ENCODE measurements at places on chromosomes 1 and 21.

GRCh38 chr1:38060498-38060897 lies 13.9 kb upstream of the POU3F1 start:
- no peak for DNase-seq

DNA sequence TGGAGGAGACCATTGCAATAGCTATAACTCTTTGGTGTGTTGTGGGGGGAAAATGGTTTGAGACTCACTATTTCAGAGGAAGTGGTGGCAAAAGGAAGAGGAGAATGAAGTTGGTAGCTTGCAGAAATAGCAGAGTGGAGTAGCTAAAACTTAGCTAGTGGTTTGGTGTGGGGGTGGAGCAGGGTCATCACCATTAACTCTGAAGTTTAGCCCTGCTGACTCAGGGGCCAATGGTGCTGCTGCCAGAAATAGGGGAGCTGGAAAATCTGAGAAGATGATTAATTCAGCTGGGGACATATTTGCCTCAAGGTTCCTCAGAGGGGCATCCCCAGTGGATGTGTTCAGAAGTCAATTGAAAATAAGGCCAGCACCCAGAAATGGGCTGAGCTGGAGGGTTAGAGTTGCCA lies 65.4 kb downstream of the RUNX1 start:
- peak; percentile 68 for DNase-seq

- DNase-seq: no peak
Measured at GRCh38 chr1:219741011-219741970, 128.4 kb upstream of the ZC3H11B start.

- DNase-seq: no peak
Measured at GRCh38 chr1:150552128-150552910, 3.1 kb downstream of the ADAMTSL4 start.

- no peak for DNase-seq
Measured at GRCh38 chr1:230308039-230308438, 118.1 kb downstream of the PGBD5 start.

GRCh38 chr1:33180911-33181890 lies 642 bp downstream of the TRIM62 start:
- peak; percentile 84 for DNase-seq

DNA sequence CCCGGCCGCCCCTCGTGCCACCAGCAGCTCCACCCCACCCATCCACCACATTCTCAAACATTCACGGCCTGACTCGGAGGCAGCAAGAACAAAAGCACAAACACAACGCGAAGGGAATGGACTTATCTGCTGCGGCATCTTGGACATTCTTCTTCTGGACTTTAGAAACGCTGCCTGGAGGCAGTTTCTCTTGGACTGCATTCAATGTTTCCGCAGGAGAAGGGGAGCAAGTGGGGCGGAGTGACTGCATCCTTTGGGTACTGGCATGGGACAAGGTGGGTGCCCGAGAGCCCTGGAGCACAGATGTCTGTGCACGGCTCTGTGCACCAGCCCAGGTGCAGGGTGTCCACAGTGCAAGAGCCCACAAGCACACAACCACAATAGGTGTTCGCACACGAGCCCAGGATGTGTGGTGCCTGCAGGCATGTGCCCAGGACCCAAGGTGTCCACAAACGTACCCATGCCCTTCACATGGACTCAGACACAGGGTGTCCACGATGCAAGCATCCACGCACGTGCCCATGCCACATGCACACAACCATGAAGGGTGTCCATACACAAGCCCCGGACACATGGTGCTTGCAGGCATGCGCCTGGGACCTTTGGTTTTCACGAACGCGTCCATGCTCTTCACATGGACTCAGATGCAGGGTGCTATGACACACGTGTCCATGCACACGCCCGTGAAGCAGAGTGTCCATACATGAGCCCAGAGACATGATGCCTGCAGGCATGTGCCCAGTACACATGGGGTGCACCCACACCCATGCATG lies 53.6 kb downstream of the WNT9A start:
- DNase-seq: no peak

- DNase-seq: no peak
Measured at GRCh38 chr1:177659281-177659680, 310.6 kb downstream of the SEC16B start.

GRCh38 chr1:164592634-164593033 lies 33.6 kb downstream of the PBX1 start:
- no peak for DNase-seq

- DNase-seq: no peak
Measured at GRCh38 chr1:183719289-183719688, 66.2 kb upstream of the APOBEC4 start.

GRCh38 chr1:99950486-99950885 lies 19.3 kb upstream of the SLC35A3 start:
- DNase-seq: no peak

DNA sequence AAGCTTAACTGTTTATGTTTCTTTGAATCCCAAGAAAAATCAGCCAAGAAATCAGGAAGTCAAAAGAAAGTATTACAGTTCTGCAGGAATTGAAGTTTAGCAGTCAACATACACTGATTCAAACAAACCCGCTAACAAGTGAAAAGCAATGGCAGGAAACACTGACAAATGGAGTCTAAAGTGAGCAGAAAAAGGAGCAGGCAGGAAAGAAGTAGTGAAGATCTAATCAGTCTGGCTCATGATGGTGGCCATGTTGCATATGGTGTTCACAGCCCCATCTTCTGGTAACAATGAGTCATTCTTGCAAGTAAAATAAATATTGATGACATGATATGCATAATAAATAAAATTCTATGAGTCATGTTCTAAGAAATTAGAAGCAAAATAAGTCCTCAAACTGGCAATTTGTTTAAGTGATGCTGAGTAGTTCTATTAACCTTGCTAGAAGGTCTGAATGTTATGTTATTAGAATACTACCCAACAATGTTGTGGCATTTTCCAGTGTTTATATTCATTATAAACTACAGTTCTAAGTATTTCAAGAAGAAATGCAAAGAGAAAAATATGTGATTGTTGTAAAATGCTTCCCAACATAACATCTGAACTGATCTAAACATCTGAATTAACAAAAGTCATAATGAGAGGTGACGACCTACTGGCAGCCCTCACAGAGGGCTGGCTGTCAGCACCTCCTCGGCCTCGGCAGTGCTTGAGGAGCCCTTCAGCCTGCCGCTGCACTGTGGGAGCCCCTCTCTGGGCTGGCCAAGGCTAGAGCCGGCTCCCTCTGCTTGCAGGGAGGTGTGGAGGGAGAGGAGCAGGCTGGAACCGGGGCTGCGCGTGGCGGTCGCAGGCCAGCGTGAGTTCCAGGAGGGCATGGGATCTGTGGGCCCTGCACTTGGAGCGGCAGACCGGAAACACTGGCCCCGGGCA lies 5.7 kb upstream of the ACBD6 start:
- peak; percentile 15 for DNase-seq

GRCh38 chr1:184610876-184611595 lies 143.6 kb downstream of the EDEM3 start:
- no peak for DNase-seq

GRCh38 chr1:99942723-99943122 lies 27.1 kb upstream of the SLC35A3 start:
- no peak for DNase-seq

GRCh38 chr1:204650911-204651570 lies 34.5 kb downstream of the LRRN2 start:
- no peak for DNase-seq

- no peak for DNase-seq
Measured at GRCh38 chr1:204073837-204074273, 940 bp downstream of the SOX13 start.

- DNase-seq: no peak
Measured at GRCh38 chr1:226706684-226707083, 32.4 kb downstream of the ITPKB start.

GRCh38 chr1:31627301-31627929 lies 9.9 kb downstream of the HCRTR1 start:
- no peak for DNase-seq

- DNase-seq: no peak
Measured at GRCh38 chr1:147515045-147515869, 26.0 kb upstream of the BCL9 start.

DNA sequence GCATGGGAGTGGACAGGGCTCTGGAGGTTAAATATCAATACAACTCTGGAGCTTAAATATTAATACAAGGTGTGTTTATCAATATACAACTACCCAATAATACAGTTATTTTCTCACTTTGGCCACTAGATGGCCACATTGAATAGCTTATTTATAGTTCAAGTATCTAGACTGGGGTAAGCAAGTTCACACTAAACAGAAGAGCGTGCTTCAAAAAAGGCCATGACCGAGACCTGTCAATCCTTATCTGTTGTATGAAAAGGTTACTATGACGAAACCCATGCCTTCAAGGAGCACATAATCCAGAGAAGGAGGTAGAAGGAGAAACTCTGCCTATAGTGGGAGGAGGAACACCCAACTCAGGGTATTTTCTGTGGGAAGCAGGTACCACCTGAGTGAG lies 29.1 kb downstream of the CHML start:
- DNase-seq: peak; percentile 11

GRCh38 chr1:22128392-22128791 lies 14.5 kb downstream of the WNT4 start:
- no peak for DNase-seq

GRCh38 chr1:191669629-191670028 lies 488.6 kb upstream of the RGS18 start:
- no peak for DNase-seq

- DNase-seq: no peak
Measured at GRCh38 chr1:157626099-157626498, 28.2 kb upstream of the FCRL4 start.

- no peak for DNase-seq
Measured at GRCh38 chr1:215004121-215004827, 78.3 kb upstream of the KCNK2 start.

DNA sequence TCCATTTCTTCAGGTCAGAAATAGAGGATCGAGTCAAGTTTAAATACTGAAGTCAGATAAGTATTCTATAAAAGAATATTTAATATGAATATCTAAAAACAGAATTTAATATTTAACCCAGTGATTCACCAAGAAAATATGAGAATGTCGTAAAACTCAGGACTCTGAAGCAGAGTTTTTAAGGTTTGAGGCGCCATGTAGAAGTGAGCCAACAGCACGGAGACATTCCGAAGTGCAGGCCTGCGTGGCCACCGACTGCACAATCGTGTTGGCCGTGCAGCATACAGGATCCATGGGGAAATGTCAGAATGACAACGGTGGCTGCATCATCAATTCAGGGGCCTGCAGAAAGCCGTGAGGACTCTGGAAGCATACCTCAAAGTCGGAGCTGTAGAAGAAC lies 23.4 kb downstream of the MRAP start:
- DNase-seq: no peak

- no peak for DNase-seq
Measured at GRCh38 chr1:54070171-54070837, 16.9 kb downstream of the TCEANC2 start.

- DNase-seq: no peak
Measured at GRCh38 chr1:5746611-5747425, 245.4 kb downstream of the NPHP4 start.

- no peak for DNase-seq
Measured at GRCh38 chr1:172154551-172154950, 265.9 kb upstream of the C1orf105 start.

GRCh38 chr1:225944951-225945350 lies 3.9 kb upstream of the LEFTY2 start:
- no peak for DNase-seq

DNA sequence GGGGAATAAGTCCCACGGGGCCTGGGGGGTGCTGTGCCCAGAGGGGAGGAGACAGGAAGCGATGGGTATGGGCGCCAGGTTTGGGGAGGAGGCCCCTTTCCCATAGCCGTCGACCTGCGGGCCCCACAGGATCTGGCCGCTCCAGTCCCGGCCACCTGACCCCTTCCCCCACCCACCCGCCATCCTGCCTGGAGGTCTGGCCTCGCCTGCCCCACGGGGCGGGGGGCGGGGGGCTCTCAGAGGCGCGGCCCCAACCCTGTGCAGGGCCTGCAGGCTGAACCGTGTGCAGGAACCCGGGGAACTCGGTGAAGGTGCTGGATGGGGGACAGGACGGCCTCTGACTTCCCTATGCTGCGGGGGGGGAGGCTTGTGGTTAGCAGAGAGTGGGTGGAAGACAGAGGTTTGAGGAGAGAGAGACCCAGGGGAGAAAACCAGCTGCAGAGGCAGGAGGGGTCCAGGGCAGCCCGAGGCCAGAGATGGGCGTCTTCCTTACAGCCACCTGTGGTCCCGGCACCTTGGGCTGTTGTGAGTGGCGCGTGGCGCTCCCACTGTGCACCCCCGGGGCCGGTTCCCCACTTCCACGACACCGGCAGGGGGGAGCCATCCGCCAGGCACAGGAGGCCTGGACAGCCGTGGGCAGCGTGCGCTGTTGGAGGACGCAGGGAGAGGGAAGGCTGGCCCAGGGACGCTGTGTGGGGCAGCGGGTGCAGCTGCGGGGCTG lies 2.5 kb upstream of the TNFRSF18 start:
- DNase-seq: peak; percentile 73

DNA sequence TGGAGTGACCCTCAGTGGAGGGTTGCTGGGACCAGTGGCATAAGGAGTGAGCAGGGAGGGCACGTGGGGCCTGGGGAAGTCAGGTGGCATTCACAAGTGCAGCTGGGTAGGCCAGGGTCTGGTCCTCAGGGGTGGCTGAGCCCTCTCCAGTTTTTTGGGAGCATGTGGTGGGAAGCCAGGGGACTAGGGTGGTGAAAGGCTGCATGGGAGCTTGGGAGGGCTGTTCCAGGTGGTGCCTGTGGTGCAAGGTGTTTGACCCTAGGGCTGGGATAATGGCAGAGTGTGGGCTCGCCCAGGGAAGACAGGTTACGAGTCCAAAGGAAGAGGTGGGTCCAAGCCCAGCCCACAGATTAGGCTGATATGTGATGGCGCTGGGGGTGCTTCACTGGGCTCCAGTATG lies 30.5 kb downstream of the MAN1C1 start:
- no peak for DNase-seq

- no peak for DNase-seq
Measured at GRCh38 chr1:232949636-232950196, 695 bp upstream of the NTPCR start.

GRCh38 chr21:30769724-30770431 lies 14.7 kb upstream of the KRTAP21-1 start:
- no peak for DNase-seq

- no peak for DNase-seq
Measured at GRCh38 chr1:172578586-172578985, 45.6 kb downstream of the SUCO start.

DNA sequence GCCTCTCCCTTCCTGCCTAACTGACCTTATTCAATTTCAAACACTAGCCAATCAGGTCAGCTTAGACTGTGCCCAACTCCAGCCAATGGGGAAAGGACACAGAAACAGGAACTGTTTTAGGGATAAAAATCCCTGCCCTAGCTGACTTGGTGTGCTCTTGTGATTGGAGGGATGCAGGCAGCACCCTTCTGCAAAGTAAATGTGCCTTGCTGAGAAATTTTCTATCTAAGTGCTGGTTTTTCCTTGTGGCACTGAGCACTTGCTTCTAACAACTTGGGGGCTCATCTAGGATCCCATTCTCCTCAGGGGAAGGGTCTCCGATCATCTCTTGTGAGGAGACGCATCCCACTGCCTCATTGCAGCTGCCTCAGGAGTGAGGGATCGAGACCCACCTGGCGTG lies 10.7 kb upstream of the CD2 start:
- DNase-seq: no peak

- no peak for DNase-seq
Measured at GRCh38 chr1:219476116-219476515, 136.8 kb downstream of the ZC3H11B start.

Measured in activated CD4-positive, alpha-beta T cell treated with anti-CD3 and anti-CD28 coated beads for 4 hours (primary cell).